ENCODE measurements at places on chromosomes 2 and 18.

DNA sequence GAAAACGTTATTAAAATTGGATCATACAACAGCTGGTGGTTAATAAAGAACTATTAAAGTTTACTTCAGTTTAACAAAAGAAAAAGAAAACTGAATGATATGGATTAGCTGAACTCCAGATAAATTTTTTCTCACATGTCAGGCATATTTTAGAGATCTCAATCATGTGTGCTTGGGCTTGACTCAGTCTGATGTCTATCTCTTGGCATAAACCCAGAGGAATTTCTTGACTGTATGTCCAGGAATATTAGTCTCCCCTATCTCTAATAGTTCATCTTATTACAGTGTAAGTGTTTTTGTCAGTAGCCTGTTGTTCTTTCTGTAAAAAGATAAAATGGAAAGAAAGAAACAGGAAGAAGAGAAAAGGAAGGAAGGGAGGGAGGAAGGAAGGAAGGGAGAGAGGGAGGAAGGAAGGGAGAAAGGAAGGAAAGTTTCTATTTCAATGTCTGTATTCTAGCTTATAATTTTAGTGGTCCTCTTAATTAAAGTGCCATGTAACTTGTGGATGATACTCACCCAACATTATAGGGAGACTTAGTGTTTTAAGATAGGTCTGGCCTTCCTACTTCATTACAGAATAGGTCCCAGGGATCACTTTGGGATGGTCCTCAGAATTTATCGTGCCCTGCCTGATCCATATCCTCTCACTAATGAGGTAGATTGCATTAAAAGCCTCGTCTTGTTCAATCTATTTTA is 99.7 kb upstream of the UGP2 start:
- DNase-seq = no peak

GRCh38 chr2:17043173-17043572 is 377.5 kb upstream of the CYRIA start:
- DNase-seq = no peak

DNA sequence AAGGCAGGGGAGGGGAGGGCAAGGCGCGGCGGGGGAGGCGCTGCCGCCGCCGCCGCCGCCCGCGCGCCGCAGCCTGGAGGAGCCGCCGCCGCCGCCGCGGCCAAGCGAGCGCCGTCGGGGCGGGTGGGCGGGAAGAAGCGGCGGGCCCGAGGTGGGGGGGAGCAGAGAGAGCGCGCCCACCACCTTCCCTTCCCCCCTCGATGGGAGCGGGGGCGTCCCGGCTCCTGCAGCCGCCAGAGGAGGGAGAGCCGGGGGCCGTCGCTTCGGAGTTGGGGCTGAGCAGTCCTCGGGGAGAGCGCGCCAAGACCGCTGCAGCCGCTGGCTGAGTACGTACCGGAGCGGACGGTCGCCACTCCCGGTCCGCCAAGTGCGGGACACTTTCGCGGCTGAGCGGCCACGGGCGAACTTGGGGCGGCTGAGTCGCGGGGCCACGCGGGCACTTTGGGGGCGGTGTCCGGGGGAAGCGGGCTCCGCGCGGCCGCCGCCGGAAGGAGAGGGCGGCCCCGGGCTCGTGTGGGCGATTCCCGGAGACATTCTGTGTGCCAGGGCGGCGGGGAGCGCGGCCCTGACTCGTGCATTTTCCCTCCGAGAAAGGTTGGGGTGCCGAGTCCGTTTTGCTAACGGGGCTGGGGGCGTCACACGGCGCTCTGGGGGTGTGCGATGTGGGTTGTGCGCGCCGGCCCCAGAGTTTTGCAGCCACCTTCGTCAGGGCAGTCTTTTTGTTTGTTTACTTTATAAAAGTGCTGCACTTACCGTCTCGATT is at the start of gene NAB1:
Gene NAB1 (plus strand): TSS at position 49 of the 763 bp plus-strand sequence. CDS start 10,094 bp downstream, outside the sequence.
- peak; percentile 35 for DNase-seq

DNA sequence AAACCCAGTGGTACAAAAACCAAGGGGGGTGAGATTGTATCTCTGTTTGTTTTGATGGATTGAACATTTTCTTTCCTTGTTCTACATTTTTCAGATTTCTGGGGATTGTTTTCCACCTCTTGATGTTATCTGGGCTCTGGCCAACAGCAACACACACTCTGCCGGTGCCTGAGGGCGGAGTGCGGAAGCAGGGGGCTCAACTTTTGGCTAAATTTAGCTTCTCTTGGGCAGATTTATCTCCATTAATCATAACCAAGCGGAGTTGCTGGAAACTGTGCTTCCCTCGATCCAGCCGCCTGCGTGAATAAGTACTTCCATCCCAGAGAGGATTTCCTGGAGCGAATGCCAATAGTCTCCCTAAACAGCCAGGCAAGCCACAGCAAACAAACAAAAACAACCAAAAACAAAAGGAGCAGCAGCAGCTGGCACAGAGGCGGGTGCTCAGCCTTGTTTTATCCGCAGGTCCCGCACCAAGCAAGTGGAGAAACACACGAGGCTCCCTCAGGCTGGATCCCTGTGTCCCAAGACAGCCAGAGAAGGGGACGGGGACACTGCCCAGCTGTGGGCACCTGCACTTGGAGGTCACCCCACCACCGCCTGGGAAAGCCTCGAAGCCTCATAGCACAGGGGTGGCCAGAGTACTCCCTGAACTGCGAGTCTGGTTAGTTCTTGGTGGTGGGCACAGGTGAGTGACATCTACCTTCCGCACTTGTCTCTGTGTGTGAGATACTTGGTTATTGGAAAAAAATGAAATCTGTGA is 143.4 kb downstream of the NDUFA10 start:
- no peak for DNase-seq

GRCh38 chr2:238775591-238775990 is 72.3 kb upstream of the TWIST2 start:
- no peak for DNase-seq

GRCh38 chr2:9440058-9440727 is 16.7 kb downstream of the CPSF3 start:
- DNase-seq = no peak

- DNase-seq = peak; percentile 94
Observed at GRCh38 chr2:10934979-10935350, 23.2 kb downstream of the KCNF1 start.

DNA sequence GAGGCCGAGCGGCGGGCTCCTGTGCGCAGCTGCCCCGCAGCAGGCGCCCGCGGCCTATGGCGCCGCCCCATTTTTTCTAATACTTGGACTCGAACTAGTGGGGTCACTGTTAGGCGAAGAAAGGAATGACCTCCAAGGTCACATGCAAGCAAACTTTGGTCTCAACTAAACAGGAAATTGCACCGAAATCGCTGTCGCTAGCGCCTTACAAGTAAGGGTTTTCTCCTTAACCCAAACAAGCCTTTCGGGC is 339 bp downstream of the ACAA2 start:
- no peak for DNase-seq

GRCh38 chr2:44244135-44244871 is 31.0 kb upstream of the SLC3A1 start:
- peak; percentile 18 for DNase-seq

- DNase-seq = peak; percentile 59
Observed at GRCh38 chr2:64401529-64401880, 52.5 kb upstream of the LGALSL start.

GRCh38 chr2:11676640-11677039 is 6.6 kb upstream of the NTSR2 start:
- DNase-seq = peak; percentile 78

- DNase-seq = no peak
Observed at GRCh38 chr2:79294994-79295393, 135.4 kb upstream of the REG3A start.
